A549 treated with ZK216348 at 1 μM for 4 hours (cell line): ENCODE measurements at places on chromosomes 16 and 17. TPM values are rescaled to one million over a fixed set of nuclear protein-coding genes. Genes with fewer than 3 reads are reported as not detected.

DNAAF8 gene
- 1.2 to 2.1 TPM (median 1.4 TPM) in 5 replicates for total RNA-seq

RAMP2 gene
- total RNA-seq: 0.74 to 1.3 TPM (median 0.88 TPM) in 4 of 5 replicates, not detected in the other

NOS2 gene
- 0.08 to 0.27 TPM (median 0.23 TPM) in 5 replicates for total RNA-seq

UTS2R gene
- total RNA-seq: not detected in 5 replicates

MAPT gene
- 1.0 to 2.5 TPM (median 1.7 TPM) in 5 replicates for total RNA-seq

PRDM7 gene
- total RNA-seq: not detected in 5 replicates

HOXB1 gene
- total RNA-seq: not detected in 5 replicates

SLC38A8 gene
- not detected in 5 replicates for total RNA-seq

CLEC19A gene
- 0.06 to 0.22 TPM (median 0.09 TPM) in 4 of 5 replicates, not detected in the other for total RNA-seq

CIBAR2 gene
- total RNA-seq: not detected in 5 replicates

TMEM220 gene
- total RNA-seq: 1.4 to 4.1 TPM (median 2.5 TPM) in 5 replicates

ADCY9 gene
- 5.5 to 8.7 TPM (median 8.0 TPM) in 5 replicates for total RNA-seq

KRTAP4-4 gene
- total RNA-seq: not detected in 5 replicates

PIPOX gene
- total RNA-seq: 0.15 to 0.35 TPM in 2 of 5 replicates, not detected in the others

PYDC1 gene
- total RNA-seq: not detected in 5 replicates

KRTAP16-1 gene
- total RNA-seq: not detected in 5 replicates

SEPTIN12 gene
- not detected in 5 replicates for total RNA-seq

ALOX15 gene
- total RNA-seq: 0.11 to 0.17 TPM (median 0.14 TPM) in 4 of 5 replicates, not detected in the other

LITAFD gene
- total RNA-seq: not detected in 5 replicates

MSLN gene
- 2.4 to 4.2 TPM (median 3.2 TPM) in 5 replicates for total RNA-seq

SLC16A11 gene
- not detected in 5 replicates for total RNA-seq

ICAM2 gene
- total RNA-seq: not detected in 5 replicates

ZSCAN10 gene
- total RNA-seq: not detected in 5 replicates

KRTAP4-1 gene
- 0.32 TPM in 1 of 5 replicates, not detected in the others for total RNA-seq

PYY gene
- not detected in 5 replicates for total RNA-seq

HOXB3 gene
- total RNA-seq: 3.6 to 5.9 TPM (median 5.6 TPM) in 5 replicates

P4HB gene
- total RNA-seq: 698 to 774 TPM (median 714 TPM) in 5 replicates

KCTD13 gene
- 9.3 to 20.1 TPM (median 15.0 TPM) in 5 replicates for total RNA-seq

CHST4 gene
- total RNA-seq: not detected in 5 replicates

COX4I1 gene
- 668 to 857 TPM (median 752 TPM) in 5 replicates for total RNA-seq

SLC9A5 gene
- 1.0 to 2.1 TPM (median 1.6 TPM) in 5 replicates for total RNA-seq

TBC1D3C gene
- total RNA-seq: not detected in 5 replicates

NPIPA3 gene
- 1.3 to 2.3 TPM (median 1.8 TPM) in 5 replicates for total RNA-seq

RASL10B gene
- total RNA-seq: 0.12 to 0.15 TPM (median 0.14 TPM) in 4 of 5 replicates, not detected in the other

KRT31 gene
- total RNA-seq: not detected in 5 replicates

PMFBP1 gene
- total RNA-seq: 0.07 to 0.28 TPM (median 0.25 TPM) in 3 of 5 replicates, not detected in the others

UBE2I gene
- 154 to 260 TPM (median 165 TPM) in 5 replicates for total RNA-seq

HOXB8 gene
- total RNA-seq: 6.8 to 9.7 TPM (median 8.9 TPM) in 5 replicates

LGALS9B gene
- 0.15 TPM in 1 of 5 replicates, not detected in the others for total RNA-seq

DRC7 gene
- total RNA-seq: 0.19 to 0.48 TPM in 2 of 5 replicates, not detected in the others

MYH8 gene
- not detected in 5 replicates for total RNA-seq

CHRNE gene
- total RNA-seq: 0.06 to 0.22 TPM (median 0.09 TPM) in 3 of 5 replicates, not detected in the others

NOG gene
- 0.70 to 1.3 TPM (median 1.00 TPM) in 5 replicates for total RNA-seq

MT1A gene
- 16.3 to 25.0 TPM (median 19.6 TPM) in 5 replicates for total RNA-seq

RNF222 gene
- not detected in 5 replicates for total RNA-seq
